ENCODE measurements at places on chromosomes 7 and 10.

GRCh38 chr10:13834581-13835286, 248.0 kb downstream of the PRPF18 start:
- DNase-seq, result no peak

GRCh38 chr7:51123322-51124019, 193.1 kb downstream of the COBL start:
- peak; percentile 37 for DNase-seq

GRCh38 chr7:11120675-11121220, 147.1 kb downstream of the PHF14 start:
- no peak for DNase-seq

GRCh38 chr7:120996988-120997345, 8.5 kb downstream of the CPED1 start:
- no peak for DNase-seq

GRCh38 chr10:102604439-102604841, 39.8 kb upstream of the TRIM8 start:
- no peak for DNase-seq

DNA sequence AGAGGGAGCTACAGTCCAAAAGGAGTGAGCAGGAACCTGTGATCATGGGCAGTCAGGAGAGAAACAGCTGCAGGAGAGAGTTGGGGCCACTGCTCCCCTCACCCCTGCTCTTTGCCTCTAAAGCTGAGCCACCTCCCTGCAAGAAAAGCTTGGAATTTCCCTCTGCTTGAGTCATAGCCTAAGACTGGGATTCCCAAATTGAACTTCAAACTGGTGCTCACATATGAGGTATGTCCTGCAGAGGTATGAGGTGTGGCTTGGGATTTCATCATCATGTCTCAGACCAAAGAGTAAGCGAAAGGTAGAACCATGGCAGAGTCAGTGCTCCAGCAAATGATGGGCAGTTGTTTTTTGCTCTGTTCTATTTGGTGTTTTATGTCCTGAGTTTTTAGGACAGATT, 237.1 kb upstream of the NRP1 start:
- DNase-seq, result no peak

DNA sequence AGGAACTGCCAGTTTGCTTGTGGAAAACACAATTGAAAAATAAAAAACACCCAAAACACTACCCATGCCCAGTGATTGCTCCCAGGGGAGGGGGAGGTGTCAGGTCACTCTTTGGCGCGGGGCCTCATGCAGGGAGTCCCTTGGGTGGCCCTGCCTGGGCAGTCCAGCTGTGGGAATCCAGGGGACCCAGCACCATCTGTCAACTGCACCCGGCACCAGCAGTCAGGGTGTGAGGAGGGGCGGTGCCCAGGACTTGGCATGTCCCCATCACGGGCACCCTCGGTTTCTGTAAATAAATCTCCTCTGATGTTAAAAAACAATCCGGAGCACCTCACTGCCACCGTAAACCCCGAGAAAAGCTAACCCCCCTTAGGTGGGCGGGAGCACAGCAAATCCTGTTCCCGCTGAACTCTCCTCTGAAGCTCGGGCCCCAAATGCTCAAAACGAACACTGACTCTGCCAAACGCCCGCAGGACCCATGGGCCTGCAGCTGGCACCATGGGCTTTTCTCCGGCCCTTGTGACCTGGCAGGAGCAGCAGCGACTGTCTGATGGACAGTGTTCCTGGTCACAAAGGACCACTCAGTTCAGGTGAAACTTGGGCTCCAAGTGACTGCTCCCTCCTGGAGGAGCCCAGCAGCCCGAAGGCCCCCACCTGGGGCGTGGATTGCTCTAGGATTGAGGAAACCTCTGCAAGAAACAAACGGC, 18.5 kb upstream of the EN2 start:
- DNase-seq, result no peak

GRCh38 chr7:2028733-2029132, 204.0 kb downstream of the MAD1L1 start:
- no peak for DNase-seq

GRCh38 chr10:73953665-73954064, 42.7 kb downstream of the PLAU start:
- DNase-seq, result no peak

- DNase-seq, result no peak
Observed at GRCh38 chr10:36542493-36542892, 582.9 kb upstream of the ANKRD30A start.

- DNase-seq, result no peak
Observed at GRCh38 chr10:78342827-78343653, 309.4 kb downstream of the RPS24 start.

DNA sequence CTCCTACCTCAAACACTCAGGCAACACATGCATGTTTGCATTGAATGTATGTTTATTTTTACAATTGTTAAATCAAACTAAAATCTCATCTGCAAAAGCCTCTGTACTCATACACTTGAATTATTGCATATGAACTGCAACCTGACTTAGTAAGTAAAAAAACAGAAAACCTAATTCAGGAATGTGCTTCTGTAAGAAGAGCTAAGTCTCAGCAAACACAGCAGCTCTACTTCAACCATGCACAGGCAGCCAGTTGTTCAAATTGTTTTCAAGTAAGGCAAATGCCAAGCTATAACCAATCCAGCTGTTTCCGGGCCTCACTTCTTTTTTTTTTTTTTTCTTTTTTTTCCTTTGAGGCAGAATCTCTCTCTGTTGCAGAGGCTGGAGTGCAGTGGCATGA, 93.5 kb upstream of the MALRD1 start:
- DNase-seq, result no peak

DNA sequence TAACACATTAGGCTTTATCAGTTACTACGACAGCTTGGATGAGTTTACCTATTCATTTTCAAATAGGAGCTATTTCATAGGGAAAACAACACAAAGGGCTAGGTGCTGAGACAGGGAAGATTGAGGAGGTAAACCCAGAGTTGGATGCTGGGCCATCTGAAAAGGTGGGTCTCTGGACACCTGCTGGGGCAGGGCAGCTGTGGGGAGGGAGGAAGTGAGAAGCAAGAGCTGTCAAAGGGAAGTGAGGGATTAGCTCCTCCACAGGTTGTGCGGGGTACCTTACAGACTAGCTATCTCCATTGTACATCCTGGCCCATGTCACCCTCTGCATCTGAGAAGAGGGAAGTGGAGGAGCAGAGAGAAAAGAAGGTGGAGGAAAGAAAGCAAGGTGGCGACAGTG, 48.9 kb downstream of the BLNK start:
- DNase-seq, result no peak

DNA sequence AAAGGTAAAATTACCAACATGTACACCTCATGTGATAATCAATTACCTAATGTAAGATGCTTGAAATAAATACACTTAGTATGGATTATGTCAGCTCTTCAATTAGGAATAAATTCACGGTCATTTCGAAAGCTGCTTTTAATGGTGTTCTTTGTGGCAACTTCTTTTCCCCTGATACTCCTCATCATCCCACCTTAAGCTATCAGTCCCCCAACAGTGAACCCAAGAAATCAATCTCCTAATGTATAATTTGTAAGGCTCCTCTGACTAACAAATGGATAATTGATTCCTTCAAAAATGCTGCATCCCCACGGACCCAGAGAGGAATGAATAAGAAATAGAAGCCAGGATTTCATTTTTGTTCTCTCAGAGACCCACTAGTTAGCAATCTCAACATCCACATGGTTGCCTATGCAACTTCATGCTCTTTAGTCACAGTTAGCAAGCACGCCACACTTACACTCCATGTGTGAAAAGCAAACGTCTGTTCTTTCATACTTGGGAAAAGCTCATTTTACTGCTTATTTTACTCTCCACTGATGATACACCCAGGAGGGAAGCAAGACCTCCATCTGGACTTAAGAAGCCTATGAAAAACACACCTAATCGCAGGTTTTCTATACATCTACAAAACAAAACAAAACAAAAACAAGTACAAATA, 70.1 kb downstream of the VPS41 start:
- no peak for DNase-seq

DNA sequence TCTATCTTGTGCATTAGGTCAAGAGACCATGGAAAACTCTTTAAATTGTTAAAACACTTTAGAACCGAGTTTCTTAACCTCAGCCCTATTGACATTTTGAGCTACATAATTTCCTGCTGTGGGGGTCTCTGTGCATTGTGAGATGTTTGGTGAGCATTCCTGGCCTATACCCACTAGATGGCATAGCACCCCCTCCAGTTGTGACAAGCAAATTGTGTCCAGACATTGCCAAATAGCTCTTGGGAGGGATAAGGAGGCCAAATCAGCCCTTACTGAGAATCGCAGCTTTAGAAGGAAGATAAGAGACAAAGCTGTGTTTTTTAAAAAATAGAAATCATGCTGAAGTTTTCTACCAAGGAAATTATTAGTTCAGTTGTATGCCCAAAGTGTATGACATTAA, 1158.5 kb upstream of the C7orf33 start:
- no peak for DNase-seq

- no peak for DNase-seq
Observed at GRCh38 chr7:30446266-30446665, 32.3 kb downstream of the NOD1 start.

DNA sequence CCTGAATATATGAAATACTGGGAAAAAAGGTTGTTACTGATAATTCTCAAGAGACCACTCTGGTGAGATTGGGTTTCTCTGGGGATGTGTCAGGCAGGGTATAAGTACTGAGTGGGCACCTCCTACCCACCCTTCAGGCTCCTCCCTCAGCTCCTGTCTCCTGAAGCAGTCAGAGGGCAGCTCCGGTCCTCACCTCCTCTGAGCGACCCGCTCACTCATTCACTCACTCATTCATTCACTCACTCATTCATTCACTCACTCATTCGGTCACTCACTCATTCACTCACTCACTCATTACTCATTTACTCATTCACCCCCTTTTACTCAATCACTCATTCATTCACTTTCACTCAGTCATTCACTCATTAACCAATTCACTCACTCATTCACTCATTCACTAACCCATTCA, 6.9 kb upstream of the PFKP start:
- DNase-seq, result no peak

DNA sequence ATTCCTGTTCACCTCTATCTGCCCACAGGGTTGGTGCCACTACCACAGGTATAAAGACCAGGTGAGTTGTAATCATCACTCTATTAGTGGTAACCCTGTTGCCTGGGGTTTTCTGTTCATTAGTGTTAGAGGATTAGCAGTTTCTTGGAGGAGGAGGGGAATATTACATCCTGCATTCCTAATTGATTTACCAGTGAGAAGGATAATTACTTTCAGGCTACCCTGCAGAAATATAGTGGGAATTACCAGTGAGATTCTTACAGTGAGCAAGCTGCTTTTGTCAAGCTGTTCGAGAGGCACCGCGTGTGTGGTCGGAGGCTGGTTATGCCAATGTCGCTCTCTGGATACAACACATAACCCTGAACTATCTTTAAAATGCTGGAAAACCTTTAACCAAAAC, 280.7 kb downstream of the SORCS3 start:
- DNase-seq, result no peak

DNA sequence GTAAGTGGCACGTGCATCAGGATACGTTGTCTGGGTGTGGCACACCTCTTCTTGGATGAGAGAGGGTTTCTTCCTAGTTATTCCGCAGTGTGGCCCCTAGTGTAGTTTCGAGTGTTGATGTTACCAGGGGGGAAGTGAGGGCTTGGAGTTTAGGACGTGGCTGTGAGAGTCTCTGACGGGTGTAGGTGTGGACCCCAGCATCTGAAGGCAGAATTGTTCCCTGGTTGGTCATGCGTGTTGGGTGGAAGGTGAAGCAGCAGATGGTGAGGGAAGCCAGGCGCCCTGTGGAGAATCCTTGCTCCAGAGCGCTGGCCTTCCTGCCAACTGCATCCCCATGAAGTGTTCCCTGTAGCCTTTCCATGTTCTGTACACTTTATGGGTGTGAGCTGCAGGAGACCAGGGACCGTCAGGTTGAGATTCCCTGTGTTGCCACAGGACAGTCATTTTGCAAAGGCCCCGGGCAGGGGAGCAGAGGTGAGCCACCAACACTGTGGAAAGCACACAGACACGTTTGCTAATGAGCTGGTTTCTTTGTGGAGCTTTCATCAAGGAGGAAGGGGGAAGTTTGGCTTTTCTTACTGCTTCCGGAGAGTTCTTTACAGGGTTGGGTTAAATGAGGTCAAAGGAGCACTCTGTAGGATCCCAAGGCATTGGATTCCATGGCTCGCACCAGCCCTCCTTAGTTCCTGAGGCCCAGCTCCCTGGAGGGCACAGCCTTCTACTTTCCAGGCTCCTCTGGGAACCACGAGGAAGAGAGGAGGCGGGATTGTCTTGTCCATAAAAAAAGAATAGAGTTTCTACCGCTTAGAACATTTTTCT, 32.0 kb downstream of the TSPAN14 start:
- DNase-seq, result peak; percentile 52

DNA sequence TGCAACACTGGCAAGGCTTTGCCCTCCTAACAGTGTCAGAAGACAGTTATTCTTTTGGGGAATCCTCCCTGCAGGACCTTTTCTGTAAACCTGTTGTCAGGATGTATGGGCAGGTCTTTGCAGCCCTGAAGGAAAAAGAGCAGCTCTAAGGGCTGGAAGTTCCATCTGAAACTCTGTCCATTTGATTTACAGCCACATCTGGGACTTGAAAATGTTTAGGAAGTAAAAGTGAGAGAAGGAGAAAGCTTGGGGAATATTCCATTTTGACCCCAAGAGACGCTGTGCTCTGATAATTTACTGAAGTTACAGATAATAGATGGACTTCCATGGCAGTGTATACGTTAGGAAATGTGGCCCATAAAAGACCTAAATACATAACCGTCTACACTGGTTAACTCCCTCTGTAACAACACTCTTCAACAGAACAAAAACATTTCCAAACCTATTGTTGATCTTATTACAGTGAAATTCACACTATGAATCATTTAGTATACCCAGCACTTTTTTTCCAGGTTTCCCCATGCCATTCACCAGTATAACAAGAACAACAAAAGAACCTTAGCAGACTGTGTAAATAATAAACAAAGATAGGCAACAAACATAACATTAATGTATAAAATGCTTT, 89.1 kb downstream of the KIAA1549 start:
- no peak for DNase-seq

- no peak for DNase-seq
Observed at GRCh38 chr10:125087191-125087896, 73.0 kb downstream of the CTBP2 start.

DNA sequence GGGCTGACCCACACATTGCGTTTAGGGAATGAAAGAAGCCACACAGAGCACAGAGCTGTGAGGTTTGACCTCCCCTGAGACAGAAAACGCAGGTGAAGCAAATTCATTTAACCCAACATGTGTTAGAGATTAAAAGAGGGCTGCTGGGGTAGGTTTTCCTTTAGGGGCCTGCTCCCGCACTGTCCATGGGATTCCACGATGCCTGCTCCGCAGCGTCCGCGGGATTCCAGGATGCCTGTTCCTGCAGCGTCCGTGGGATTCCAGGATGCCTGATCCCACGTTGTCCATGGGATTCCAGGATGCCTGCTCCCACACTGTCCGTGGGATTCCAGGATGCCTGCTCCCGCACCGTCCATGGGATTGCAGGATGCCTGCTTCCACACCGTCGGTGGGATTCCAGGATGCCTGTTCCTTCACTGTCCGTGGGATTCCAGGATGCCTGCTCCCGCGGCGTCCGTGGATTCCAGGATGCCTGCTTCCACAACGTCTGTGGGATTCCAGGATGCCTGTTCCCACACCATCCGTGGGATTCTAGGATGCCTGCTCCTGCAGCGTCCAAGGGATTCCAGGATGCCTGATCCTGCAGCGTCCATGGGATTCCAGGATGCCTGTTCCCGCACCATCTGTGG, 78.7 kb downstream of the VIPR2 start:
- DNase-seq, result no peak

Measured in CD4-positive, alpha-beta T cell treated with Interleukin-6 for 4 hours (primary cell).